Activated T-helper 9 cell treated with anti-CD3 and anti-CD28 coated beads, Interleukin-2, amount 50 U/mL, for 16 hours (primary cell): ENCODE measurements at places on chromosomes 13 and 19.

DNA sequence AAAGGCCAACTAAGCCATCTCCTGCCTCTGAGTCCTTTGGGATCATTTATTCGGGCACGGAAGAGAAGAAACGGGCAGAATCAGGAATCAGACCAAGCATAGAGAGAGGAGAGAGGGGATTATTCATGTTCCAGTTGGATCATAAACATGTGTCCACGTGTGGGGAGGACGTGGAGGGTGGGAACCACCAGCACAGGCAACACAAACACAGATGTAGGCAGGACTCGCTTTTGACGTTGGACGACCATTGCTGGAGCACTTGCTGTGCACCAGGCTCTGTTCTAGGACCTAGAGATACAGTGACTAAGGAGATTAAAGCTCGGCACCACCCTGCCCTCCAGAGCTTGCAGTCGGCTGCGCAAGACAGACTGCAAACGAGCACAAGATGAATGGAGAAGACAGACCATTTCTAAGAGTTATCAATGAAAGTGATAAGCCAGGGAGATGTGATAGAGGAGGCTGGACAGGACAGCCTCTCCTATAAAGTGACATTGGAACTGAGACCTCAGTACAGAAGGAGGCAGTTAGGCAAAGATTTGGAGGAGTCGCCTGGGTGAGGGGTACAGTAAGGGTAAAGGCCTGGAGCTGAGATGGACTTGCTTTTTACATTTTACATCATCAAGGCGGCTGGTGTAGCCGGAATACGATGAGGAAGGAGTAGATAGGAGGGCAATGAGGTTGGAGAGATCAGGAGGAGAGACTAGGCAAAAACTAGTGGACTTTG is 716 bp downstream of the SH2D3A start:
- no peak for DNase-seq

GRCh38 chr19:42360787-42361544 is 29.1 kb downstream of the CNFN start:
- DNase-seq: no peak

DNA sequence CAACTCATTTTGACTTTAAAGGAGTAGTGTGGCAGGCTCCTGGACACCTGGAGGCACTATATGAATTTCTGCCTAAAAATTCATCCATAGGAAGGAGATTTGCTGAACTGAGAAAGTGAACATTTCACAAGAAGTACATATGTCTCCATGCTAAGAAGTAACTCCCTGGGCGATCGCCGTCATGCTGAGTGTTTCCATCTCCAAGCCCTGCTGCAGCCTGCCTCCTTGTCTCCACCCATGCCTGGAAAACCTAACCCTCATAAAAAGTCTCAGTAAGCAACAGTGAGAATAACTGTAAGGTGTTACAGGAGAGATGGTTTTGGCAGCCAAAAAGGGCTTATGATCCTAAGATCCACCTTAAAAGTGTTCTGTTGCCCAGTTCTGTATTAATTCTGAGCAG is 251.3 kb downstream of the SHISA2 start:
- no peak for DNase-seq

GRCh38 chr13:65959305-65959704 is 1270.8 kb downstream of the PCDH9 start:
- no peak for DNase-seq

GRCh38 chr13:68440874-68441273 is 1210.7 kb upstream of the PCDH9 start:
- no peak for DNase-seq
